ENCODE measurements at places on chromosomes 2 and 18.

- DNase-seq, result peak; percentile 62
These were observed 19.0 kb downstream of the TWSG1 start for GRCh38 chr18:9353596-9353995.

GRCh38 chr2:19209575-19210341, 148.7 kb downstream of the OSR1 start:
- DNase-seq, result no peak

- peak; percentile 51 for DNase-seq
These were observed 786 bp downstream of the TET3 start for GRCh38 chr2:73985308-73986084.

DNA sequence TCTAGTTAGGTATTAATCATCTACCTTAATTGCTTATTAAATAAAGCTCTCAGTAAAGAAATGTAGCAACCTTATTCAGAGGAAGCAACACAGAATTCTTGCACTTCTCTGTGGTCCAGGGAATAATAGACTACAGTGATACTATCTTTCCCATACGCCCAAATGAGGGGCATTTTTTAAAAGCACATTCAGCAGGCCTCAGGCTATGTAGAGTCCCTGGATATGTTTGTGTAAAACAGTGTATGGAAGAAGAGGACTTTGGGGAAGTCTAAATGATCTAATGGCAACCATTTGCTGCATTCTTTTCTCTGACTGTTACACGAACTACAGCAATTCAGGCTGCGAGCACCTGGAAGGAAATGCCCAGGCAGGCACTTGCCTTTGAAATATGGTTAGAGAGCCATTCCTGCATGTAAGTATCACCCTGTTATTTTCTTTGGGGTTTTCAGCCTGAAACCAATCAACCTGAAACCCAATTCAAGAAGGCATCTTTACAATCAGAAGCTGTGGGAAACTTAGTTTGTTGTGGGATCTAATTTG, 1814.7 kb upstream of the CELF4 start:
- DNase-seq, result no peak

- DNase-seq, result no peak
These were observed 78.6 kb downstream of the ANKRD44 start for GRCh38 chr2:197232010-197232409.

GRCh38 chr2:183088061-183088460, 9.5 kb downstream of the DUSP19 start:
- no peak for DNase-seq

- DNase-seq, result no peak
These were observed 148.1 kb downstream of the TMEM163 start for GRCh38 chr2:134570676-134571075.
